ENCODE measurements at places on chromosomes 16 and 17.

GRCh38 chr16:7651803-7652570 is 319.3 kb downstream of the RBFOX1 start:
- no peak for DNase-seq

DNA sequence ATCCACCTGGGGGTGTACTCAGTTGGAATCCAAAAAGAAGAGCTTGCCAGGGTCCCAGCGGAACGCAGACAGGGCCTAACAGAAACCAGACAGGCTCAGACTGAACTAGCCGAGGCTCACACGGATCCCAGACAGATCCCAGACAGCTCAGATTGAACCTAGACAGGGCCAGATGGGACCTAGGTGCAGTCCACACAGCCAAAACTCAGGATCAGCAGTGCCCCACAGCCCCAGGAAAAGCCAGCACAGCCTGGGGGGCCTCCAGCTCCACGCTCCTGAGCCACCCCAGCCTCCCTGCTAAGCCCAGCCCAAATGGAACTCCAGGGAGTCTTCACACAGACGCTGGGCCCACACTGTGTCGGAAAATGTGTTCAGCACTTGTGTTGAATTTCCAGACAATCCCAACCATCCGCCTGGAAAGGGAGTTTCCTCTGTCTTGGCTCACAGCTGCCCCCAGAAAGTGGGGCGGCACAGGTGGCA is 7.5 kb downstream of the STX1B start:
- DNase-seq, result no peak

- no peak for DNase-seq
These were observed 1.5 kb downstream of the CD300LF start for GRCh38 chr17:74711058-74711824.

DNA sequence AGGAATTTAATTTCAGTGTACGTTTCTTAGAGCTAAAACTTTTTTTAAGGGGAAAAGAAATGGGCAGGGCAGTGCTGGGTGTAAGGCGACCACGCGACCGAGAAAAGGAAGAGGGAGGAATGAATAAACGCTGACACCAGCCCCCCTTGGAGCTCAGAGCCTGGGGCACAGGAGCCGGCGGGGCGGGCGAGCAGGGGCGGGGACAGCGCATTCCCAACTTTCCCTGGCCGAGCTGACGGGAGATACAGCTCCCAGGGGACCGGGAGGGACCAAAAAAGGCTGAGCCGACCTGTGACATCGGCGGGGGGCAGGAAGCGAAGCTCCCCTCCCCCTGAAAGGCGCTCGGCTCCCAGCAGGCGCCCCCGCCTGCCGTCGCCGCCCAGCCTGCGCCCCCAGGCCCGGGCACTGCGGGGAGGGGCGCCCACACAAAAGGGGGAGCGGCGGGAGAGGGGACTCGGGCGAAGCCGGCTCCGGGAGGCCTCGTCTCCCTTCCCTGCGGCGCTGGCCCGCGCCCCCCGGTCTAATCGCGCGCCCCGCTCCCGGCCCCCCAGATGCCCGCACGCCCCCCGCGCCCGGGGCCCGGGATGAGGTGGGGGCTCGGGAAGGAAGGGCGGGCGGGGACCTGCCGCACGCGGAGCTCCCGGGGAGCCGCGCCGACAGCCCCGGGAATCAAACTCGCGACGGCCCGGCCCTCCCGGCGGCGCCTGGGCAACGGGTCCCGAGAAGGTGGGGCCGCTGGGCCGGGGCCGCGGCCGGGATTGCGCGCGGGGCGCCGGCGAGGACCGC is 622 bp downstream of the CUEDC1 start:
- no peak for DNase-seq

DNA sequence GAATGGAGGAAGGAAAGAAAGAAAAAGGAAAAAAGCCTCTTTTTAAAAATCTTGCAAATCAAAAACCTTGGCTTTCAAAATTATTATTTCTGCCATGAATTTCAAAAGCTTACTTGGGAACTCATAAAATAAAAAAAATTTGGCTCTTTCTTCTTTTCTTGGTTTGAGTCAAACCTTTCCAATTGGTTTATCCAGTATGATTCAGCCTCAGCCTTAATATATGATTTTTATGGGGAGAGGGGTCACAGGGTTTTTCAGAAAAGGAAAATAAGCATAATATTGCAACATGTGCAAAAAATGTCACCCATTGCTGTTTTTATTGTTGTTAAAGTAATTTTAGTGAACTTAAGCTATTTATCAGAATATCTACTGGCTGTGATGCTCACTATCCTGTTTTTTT is 31.2 kb upstream of the HAPSTR1 start:
- DNase-seq, result no peak

- no peak for DNase-seq
These were observed 3.6 kb upstream of the IRX3 start for GRCh38 chr16:54289945-54290832.

DNA sequence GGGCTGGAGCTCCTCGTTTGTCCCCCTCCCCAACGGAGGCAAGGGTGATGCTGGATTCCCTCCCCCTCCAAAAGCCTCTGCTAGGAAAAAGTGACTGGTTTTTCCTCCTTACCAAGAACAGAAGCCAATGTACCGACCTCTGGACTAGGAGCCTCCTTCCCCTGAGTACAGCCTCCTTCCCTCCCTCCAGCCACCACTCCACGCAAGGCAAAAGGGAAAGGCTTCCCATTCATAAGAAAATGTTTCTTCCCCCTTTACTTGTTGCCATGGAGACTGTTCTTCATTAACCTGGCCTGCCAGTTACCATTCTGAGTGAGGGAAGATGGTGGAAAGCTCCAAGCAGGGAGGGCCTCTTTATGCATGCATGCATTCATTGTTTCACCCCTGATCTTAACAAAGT is 4.3 kb upstream of the PIMREG start:
- no peak for DNase-seq

DNA sequence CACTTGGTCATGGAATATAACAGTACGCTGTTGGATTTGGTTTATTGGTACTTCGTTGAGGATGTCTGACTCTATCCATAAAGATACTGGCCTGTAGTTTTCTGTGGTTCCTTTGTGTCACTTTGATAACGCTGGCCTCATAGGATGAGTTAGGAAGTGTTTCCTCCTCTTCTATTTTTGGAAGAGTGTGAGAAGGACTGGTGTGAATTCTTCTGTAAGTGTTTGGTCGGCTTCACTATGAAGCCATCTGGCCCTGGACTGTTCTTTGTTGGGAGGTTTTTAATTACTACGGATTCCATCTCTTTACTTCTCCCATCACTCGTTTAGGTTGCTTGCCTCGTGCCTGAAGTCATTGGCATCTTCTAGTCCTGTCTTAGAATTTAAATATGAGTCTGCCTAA is 117.3 kb downstream of the OR1D5 start:
- DNase-seq, result no peak

DNA sequence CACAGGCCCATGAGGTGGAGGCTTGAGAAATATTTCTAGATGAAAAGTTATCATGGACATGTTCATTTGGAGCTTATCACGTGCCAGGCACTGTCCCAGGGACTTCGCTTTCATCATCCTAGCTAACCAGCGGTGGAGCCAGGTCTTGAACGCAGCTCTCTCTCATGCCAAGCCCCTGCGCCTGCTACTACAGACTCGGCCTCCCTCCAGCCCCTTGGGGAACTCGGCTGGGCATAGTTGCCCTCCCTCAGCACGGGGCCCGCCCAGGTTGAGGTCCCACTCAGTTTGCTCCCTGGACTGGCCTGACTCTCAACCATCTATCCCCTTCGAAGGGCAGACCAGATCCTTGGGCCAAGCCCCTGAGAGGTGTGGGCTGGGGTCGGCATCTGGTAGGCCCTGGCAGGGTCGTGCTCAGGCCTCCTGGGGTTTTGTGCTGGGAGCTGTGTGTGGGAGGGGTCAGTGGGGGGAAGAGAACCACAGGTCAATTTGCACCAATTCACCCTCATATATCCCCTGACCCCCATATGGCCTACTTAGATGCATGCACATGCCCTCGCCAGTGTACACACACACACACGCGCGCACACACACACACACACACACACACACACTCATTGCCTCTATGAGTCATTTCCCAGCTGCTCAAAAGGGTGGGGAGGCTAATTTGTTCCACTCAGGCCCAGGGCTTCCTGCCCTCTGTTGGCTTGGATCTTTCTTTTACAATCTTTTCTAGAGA is 12.1 kb upstream of the SCN4A start:
- DNase-seq, result no peak

DNA sequence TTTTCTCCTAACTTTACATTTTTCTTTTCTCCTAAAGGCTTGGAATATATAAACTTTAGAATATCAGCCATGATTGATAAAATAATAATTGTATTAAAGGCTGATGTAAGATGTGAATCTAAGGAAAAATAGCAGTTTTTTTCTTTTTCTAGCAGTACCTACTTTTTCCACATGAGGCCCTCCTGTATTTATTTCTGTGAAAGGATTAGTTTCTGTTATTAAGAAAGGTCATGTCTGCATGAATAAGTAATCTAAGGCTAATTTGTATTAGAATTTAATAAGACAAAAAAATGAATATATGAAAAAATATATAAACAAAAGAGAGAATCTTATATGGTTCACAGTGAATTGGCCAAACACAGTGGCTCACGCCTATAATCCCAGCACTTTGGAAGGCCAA is 85.3 kb downstream of the STXBP4 start:
- DNase-seq, result no peak

- no peak for DNase-seq
These were observed 11.8 kb downstream of the RFFL start for GRCh38 chr17:35051579-35052240.

- DNase-seq, result no peak
These were observed 2.8 kb upstream of the XAF1 start for GRCh38 chr17:6753006-6753445.

GRCh38 chr17:66547151-66547865 is 244.9 kb downstream of the PRKCA start:
- DNase-seq, result no peak

GRCh38 chr17:4446326-4447071 is 12.8 kb downstream of the SPNS3 start:
- DNase-seq, result no peak
